NT2/D1 (cell line): ENCODE measurements at places on chromosomes 1 and 21.

- DNase-seq = no peak
Measured at GRCh38 chr1:116948046-116948445, 38.3 kb downstream of the PTGFRN start.

DNA sequence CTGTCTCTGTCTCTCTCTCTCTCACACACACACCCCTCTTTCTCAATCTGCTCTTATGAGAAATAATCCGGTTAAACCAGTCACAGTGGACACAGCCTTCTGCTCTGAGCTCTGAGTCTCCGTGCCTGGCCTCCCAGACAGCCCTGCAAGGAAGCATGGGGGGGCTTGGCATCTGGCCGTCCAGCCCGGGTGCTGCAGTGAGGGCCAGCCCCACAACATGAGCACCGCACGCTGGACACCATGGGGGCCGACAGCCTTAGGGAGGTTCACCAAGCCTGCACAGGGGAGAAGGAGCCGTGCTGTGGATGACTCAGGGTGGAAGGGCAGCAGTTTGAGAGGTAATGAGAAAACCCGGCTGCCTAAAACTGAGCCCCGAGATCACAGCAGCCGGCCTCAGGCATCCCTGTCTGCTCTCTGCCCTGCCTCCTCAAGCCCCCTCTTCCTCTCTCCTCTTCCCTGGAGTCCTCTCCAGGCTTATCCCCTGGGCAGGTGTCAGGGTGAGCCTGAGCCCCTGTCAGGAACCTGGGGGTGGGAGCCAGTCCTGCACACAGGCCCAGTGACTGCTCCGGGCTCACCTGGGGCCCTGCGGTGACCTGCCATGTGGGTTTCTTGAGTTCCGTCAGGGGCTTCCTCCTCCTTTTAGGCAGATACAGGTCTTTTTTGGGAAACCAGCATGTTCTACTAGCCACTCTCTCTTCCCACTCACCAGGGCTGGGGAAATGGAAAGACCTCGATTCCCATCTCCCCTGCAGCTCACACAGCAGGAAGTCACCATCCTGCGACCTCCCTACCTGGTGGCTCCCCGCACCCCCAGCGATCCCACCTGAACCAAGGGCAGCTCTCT is 92.8 kb downstream of the ITPKB start:
- no peak for DNase-seq

DNA sequence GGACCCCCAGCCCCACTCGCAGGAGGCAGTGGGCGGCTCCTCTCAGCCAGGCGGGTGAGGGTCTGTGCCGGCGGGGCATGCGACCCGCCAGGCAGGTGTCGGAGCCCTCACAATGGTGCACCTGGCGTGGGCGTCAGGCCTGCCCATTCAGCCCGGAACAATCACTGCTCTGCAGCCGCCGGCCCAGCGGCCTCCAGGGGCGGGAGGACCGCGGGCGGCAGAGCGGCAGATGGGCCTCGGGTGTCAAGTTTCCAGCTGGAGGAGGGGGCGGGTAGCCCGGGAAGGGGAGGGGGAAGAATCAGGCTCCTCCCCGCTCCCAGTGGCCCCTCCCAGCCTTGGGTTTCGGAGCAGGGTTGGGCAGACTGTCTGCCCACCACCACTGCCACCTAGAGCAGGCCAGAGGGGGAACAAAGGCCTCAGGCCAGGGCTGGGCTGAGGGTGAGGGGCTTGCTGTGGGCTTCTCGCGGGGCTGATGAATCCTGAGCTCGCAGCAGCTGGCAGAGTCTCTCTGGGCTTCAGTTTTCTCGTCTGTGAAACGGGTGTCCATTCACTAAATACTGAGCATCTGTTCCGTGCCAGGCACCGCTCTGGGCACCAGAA is 39.5 kb upstream of the CASZ1 start:
- DNase-seq = peak; percentile 83

- DNase-seq = peak; percentile 77
Measured at GRCh38 chr1:151828921-151829320, 2.7 kb downstream of the RORC start.
